ENCODE measurements at places on chromosomes 2 and 18.

GRCh38 chr18:10040287-10041011, 126.6 kb downstream of the VAPA start:
- DNase-seq = no peak
- H3K4me1 ChIP-seq = peaks cover 14% of the 10 kb centered on the region
- peak overlapping the region; percentile 82 for H3K27ac ChIP-seq
- no peak overlapping the region for H3K4me3 ChIP-seq
- no peaks in the 10 kb centered on the region for H3K27me3 ChIP-seq
- peaks cover 4% of the 10 kb centered on the region for H3K36me3 ChIP-seq

GRCh38 chr2:178072383-178073301, at the start of gene PDE11A:
TSS of gene PDE11A (minus strand) at chr2:178072777. CDS start at chr2:178072437, 340 bp downstream.
- peaks cover 35% of the 10 kb centered on the region for H3K27me3 ChIP-seq
- peak; percentile 62 for DNase-seq
- peaks cover 12% of the 10 kb centered on the region for H3K4me1 ChIP-seq
- H3K4me3 ChIP-seq = peak within 1 kb of the TSS; percentile 83
- H3K27ac ChIP-seq = peak within 1 kb of the TSS; percentile 81
- no peaks in the 10 kb centered on the region for H3K36me3 ChIP-seq

- no peak overlapping the region for H3K4me3 ChIP-seq
- H3K27ac ChIP-seq = no peak overlapping the region
- DNase-seq = no peak
- H3K4me1 ChIP-seq = no peaks in the 10 kb centered on the region
These were observed 37.2 kb downstream of the PLEKHA3 start for GRCh38 chr2:178517496-178517895.

DNA sequence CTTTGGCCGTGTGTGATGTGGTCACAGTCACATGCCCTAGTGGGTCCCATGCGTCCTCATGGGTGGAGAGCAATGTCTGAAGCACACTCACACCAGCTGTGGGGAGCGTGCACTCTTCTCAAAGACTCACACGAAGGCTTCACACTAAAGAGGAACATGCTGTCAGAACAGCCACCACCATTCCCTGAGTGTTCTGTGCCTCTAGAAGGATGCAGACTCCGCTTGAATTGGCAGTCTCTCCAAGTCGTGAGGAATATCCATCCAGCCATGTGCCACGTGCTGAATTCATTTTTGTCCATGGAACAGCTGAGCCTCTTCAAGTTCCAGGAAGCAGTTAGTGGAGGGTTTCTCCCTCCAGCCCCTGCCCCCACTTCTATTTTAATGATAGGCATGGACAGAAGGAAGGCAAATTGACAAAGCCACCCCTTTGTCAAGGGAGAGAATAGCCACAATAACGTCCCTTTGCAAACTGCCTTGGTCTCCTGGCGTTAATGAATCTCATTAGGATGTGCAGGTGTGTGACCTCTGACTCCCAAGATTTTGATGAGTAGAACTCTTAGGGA, 464.3 kb upstream of the ID2 start:
- H3K27me3 ChIP-seq = peaks cover 9% of the 10 kb centered on the region
- no peak overlapping the region for H3K4me3 ChIP-seq
- no peak for DNase-seq
- no peak overlapping the region for H3K27ac ChIP-seq
- no peaks in the 10 kb centered on the region for H3K36me3 ChIP-seq

DNA sequence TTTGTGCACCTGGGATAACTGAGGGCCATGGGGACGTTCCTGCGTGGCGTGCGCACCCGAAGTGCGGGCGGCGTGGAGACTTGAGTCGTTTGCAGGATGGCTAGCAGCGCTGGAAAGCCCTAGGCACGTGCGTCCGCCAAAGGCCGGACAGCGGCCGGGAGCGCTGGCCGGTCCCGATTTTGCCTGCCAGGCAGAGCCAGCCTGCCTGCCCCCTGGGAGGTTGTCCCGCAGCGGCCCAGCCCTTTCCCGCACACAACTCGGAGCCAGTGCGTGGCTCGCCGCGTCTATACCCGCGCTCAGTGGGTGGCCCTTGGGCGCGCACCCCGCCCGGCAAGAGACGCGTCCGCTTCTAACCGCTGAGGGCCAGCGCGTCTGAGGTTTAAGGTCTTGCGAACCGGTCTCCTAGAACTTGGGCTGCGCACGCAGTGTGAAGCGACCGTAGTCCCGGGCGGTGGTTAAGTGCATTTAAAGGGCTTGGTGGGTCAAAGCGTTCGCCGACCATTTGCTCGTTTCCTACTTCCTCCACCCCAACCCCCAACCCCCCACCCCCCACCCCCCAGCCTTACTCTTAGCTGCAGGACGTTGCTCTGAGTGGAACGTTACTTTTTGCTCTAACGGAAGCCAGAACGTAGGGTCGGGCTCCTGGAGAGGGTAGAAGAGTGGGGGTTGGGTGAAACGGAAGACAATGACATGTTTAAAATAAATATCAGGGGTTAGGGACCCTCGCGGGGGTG, 627 bp downstream of the CDCA7 start:
- H3K4me3 ChIP-seq = peak overlapping the region; percentile 82
- peaks cover 3% of the 10 kb centered on the region for H3K36me3 ChIP-seq
- H3K27ac ChIP-seq = peak overlapping the region; percentile 82
- peak; percentile 34 for DNase-seq
- peaks cover 18% of the 10 kb centered on the region for H3K4me1 ChIP-seq
- peaks cover 17% of the 10 kb centered on the region for H3K27me3 ChIP-seq

DNA sequence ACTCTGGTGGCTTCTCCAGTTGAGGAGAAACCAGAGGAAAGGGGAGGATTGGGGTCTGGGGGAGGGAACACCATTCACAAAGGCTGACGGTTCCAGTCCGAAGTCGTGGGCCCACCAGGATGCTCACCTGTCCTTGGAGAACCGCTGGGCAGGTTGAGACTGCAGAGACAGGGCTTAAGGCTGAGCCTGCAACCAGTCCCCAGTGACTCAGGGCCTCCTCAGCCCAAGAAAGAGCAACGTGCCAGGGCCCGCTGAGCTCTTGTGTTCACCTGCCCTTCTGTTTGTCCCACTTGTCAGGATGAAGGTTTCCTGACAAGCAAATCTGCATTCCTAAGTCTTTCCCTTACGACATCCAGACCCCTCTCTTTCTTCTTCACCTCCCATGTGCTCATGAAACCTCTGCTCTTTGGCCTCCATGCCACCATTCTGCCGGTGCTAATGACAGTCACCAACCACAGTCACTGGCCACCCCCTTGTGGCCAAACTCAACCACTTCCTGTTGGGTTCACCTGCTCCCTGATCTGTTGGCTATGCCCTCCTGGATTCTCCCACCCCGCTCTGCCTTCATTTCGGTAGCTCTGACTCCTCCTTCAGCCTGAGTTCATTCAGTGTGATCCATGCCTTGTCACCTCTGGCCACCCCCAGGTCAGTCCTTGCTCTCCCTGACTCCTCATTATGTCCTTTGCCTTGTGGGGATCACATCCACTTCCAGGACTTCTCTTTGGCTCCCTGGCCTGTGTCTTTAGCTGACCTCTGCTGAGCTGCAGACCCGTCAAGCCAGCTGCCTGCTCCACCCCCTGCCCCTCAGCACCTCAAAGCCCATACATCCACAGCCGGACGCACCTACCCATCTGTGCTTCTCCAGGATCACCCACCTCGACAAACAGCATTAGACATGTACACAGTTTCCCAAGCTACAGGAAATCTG, 17.6 kb downstream of the EMX1 start:
- H3K4me1 ChIP-seq = peaks cover 1% of the 10 kb centered on the region
- no peak for DNase-seq
- no peak overlapping the region for H3K27ac ChIP-seq
- no peaks in the 10 kb centered on the region for H3K36me3 ChIP-seq
- peaks cover 46% of the 10 kb centered on the region for H3K27me3 ChIP-seq

DNA sequence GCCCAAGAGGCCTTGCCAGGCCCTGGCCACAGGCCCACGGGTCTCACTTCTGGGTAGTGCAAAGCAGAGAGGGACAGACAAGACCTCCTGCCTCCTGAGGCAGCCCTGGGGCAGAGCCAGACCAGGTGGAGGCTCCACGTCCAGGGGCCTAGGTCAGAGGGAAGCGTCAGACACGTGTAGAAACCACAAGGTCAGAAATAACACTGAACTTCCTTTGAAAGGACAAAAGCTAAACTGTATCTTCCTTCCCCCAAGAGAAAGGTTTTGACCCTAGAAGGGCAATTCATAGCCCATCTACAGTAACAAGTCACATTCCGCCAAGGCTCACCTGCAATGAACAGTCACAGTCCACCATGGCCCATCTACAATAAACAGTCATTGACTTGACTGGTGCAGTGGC, 17.9 kb downstream of the SDC1 start:
- peaks cover 36% of the 10 kb centered on the region for H3K4me1 ChIP-seq
- H3K36me3 ChIP-seq = peaks cover 10% of the 10 kb centered on the region
- H3K27ac ChIP-seq = peak overlapping the region; percentile 94
- DNase-seq = no peak
- H3K27me3 ChIP-seq = no peaks in the 10 kb centered on the region

- H3K36me3 ChIP-seq = no peaks in the 10 kb centered on the region
- H3K4me1 ChIP-seq = peaks cover 2% of the 10 kb centered on the region
- H3K4me3 ChIP-seq = no peak overlapping the region
- no peak overlapping the region for H3K27ac ChIP-seq
- no peaks in the 10 kb centered on the region for H3K27me3 ChIP-seq
These were observed 99.9 kb downstream of the VSNL1 start for GRCh38 chr2:17640406-17640805.

DNA sequence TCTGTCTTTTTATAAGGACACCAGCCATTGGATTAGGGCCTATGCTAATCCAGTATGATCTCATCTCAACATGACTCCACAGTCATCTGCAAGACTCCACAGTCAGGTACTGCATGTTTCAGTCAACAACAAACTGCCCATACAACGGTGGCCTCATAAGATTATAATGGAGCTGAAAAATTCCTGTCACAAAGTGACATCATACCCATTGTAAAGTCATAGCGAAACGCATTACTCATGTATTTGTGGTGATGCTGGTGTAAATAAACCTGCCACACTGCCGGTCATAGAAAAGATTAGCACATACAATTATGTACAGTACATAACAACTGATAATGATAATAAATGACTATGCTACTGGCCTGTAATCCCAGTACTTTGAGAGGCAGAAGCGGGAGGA, 102.2 kb downstream of the TEX51 start:
- no peaks in the 10 kb centered on the region for H3K27me3 ChIP-seq
- peaks cover 27% of the 10 kb centered on the region for H3K4me1 ChIP-seq
- H3K4me3 ChIP-seq = no peak overlapping the region
- H3K36me3 ChIP-seq = no peaks in the 10 kb centered on the region
- no peak for DNase-seq

GRCh38 chr2:189024901-189025618, 50.9 kb downstream of the COL3A1 start:
- H3K27me3 ChIP-seq = no peaks in the 10 kb centered on the region
- no peaks in the 10 kb centered on the region for H3K36me3 ChIP-seq
- no peaks in the 10 kb centered on the region for H3K4me1 ChIP-seq
- H3K27ac ChIP-seq = no peak overlapping the region
- DNase-seq = no peak

- DNase-seq = no peak
- H3K36me3 ChIP-seq = no peaks in the 10 kb centered on the region
- no peak overlapping the region for H3K27ac ChIP-seq
- peaks cover 1% of the 10 kb centered on the region for H3K4me1 ChIP-seq
- H3K4me3 ChIP-seq = no peak overlapping the region
These were observed 59.0 kb upstream of the LAPTM4A start for GRCh38 chr2:20110383-20110782.

DNA sequence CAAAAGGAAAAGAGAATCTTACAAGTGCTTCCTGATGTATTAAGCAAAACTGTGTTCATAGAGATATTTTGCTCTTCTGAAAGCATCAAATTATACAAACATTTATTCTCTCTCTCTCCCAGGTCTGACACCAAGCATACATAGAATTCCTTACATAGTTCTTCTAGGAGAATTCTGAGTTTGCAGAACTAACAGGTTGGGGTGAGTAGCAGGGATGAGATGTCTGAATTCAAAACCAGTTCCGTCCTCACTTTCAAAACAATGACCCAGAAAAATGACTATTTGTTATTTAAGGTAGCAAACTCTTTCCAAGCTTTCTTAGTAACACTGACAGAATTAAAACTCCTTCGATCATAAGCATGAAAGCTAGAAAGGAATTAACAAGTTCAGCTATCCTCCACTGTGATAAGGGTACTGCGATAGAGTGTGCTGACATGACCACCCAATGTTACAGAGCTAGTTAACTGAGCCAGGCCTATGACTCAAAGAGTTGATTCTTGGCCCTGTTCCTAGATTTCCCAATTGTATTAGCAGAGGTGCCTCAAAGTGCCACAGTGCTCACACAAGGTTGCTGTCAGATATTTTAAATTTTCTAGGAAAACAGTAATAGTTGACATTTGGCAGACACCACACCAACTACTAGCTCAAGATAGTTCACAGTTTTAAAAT, 85.8 kb upstream of the SETBP1 start:
- peaks cover 2% of the 10 kb centered on the region for H3K4me1 ChIP-seq
- no peak overlapping the region for H3K4me3 ChIP-seq
- H3K27ac ChIP-seq = no peak overlapping the region
- H3K27me3 ChIP-seq = no peaks in the 10 kb centered on the region

DNA sequence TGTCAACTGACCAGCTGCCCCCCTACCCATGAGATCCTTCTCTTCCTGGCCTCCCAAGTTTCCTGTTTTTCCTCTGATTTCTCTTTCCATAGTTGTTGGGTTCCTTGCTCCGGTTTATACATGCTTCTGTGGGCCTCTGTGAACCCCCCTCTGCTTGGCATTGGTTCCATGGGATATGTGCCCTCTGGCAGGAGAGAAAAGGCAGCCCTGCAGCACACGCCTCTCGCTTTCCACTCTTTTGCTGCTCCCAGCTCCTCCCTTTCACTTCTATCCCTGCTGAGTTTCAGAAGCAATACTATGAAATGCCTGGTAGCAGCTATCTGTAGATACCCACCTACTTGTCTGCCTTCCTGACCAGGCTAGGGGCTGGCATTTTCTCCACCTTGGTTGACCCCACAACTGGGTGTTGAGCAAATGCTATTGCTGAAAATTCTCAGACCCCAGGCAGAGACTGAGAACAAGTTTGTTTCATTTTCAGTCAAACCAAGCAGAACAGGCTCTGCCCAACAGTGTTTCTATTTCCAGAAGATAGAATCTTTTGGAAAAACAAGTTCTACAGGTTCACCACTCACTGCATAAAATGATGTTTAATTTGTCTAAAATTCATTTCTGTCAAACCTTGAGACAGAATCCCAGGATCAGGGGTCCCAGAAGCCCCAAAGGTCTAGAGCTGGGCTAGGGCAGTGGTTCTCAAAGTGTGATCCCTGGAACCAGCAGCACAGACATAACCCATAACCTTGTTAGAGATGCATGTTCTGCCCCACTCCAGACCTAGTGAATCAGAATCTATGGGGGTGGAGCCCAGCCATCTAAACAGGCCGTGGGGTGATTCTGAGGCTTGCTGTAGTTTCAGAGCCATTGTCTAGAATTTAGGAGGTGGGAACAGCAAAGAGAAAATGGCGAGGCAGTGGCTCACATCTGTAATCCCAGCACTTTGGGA, 13.4 kb downstream of the CAPG start:
- no peaks in the 10 kb centered on the region for H3K27me3 ChIP-seq
- peak overlapping the region; percentile 29 for H3K27ac ChIP-seq
- H3K36me3 ChIP-seq = peaks cover 4% of the 10 kb centered on the region
- H3K4me1 ChIP-seq = peaks cover 13% of the 10 kb centered on the region
- no peak overlapping the region for H3K4me3 ChIP-seq

Data from progenitor cell of endocrine pancreas (in vitro differentiated cells).